ENCODE measurements at places on chromosomes 2 and 18.

- DNase-seq, result no peak
Measured at GRCh38 chr18:35028536-35028935, 12.7 kb upstream of the MAPRE2 start.

DNA sequence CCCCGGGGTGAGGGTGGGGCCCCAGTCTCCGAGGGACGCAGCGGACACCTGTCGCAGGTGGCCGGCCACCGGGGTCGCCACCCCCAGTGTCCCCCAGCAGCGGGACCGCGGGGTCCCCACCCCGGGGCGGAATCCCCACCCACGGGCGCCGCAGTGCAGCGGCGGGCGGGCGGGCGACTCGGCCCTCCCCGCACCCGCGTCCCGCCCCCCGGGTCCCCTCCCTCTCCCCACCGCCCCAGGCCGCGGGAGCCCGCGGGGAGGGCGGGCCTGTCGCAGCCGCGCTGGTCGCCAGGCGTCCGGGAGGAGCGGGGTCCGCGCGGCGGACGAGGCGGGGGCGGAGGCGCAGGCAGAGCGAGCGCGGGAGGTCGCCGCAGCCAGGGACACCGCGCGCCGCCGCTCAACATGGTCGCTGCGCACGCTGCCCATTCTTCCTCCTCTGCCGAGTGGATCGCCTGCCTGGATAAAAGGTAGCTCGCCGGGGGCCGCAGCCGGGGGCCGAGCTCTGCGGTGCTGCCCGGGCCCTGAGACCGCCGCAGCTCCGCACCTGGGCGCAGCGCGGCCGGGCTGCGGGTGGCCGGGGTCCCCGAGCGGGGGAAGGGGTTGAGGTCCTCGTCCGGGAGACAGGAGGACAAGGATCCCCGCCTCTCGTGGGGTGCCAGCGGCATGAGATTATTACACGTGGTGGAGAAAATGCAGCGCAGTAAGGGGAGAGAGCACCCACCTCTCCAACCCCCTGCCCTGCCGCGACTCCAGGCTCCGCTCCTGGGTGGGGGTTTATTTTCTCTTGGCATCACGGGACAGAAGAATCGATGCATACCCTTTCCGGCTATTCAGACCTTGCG is at the start of gene RAPGEF4:
RAPGEF4 (plus strand) TSS at position 264 of the 842 bp plus-strand sequence; CDS start at position 403, 139 bp downstream.
- DNase-seq, result no peak

- peak; percentile 94 for DNase-seq
Measured at GRCh38 chr18:395456-396250, 104.8 kb downstream of the COLEC12 start.

DNA sequence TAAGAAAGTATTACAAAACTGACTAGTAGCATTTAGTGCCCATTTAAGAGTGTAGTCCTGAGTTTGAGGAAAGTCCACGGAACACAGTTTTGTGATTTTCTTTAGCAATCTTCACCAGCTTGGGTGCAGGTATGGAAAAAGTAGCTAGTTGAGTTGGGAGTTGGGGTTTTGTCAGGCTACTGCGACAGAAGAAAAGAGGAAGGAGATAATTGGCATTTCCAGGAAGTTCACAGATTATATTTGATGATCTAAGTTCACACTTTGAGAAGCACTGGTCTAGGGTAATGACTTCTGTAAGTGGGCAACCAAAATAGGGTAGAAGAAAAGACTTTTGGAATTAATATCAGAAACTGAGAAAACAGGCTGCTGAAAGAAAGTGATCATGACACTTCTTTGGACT is 52.1 kb downstream of the VIL1 start:
- DNase-seq, result no peak

DNA sequence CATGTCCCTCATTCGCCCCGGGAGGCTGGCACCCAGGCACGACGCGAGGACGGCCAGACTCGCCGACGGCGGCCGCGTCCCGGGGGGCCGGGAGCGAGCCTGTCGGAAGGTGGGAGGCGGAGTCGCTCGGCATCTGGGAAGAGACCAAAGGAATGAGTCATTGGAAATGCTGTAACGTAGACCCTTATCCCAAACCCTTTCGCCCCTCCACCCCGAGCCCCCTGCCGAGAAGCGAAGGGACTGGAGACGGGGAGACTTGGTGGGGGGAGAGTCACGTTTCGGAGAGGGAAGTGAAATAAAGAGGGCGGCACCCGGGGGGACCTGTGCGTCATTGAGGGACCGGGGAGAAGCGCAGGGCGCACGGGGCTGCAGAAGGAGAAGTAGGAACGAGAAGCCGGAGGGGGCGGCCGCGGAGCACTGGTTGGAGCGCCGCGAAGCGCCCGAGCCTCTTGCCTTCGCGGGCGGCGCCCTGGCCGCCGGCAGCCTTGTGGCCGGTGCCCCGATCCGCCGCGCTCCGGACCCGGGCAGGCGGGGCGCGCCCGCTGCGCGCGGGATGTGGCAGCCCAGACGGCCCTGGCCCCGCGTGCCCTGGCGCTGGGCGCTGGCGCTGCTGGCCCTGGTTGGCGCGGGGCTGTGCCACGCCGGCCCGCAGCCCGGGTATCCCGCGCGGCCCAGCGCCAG is at the start of gene EMILIN2:
EMILIN2 (plus strand) TSS at position 371 of the 681 bp plus-strand sequence; CDS start at position 554, 183 bp downstream.
- no peak for DNase-seq

DNA sequence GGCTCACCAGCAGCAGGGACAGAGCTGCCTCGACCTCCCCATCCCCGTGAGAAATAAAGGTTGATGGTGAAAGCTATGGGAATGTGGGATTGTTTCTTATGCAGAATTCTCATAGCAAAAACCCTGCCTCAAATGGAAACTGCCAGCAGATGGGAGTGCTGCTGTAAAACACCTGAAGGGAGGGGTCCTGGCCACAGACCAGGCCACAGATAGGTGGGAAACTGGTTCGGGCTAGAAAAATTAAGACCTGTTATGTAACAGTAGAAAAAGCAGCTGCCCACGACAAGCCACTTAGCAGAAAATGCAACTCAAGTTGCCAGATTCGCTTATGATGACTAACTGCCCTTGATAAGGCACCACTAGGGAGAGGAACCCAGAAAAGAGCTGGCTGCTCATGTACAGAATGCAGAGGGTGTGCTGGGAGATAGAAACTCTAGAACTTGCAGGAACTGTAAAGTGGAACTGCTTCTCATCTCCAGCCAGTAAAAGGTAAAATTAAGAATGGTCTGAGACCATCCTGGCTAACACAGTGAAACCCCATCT is 114.5 kb upstream of the SALL3 start:
- no peak for DNase-seq

- no peak for DNase-seq
Measured at GRCh38 chr2:120736202-120736623, 545 bp downstream of the GLI2 start.

DNA sequence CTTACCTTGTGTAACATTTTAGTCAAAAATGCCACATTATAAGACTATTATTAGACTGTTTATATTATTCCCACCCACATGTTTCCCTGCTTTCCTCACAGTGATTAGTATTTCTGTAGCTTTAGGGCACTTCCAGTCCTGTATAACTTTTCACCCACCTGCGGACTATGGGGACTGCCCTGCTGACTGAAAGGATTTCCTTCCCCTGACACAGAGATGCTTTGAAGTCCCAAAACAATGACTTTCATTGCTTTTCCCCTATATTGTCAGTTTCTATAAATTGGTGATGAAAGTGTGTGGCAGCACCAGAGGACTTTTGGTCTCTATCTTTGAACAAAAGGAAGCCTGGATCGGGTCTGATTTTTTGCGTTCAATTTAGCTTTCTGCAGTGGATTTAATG is 59.0 kb upstream of the OTX1 start:
- DNase-seq, result no peak

DNA sequence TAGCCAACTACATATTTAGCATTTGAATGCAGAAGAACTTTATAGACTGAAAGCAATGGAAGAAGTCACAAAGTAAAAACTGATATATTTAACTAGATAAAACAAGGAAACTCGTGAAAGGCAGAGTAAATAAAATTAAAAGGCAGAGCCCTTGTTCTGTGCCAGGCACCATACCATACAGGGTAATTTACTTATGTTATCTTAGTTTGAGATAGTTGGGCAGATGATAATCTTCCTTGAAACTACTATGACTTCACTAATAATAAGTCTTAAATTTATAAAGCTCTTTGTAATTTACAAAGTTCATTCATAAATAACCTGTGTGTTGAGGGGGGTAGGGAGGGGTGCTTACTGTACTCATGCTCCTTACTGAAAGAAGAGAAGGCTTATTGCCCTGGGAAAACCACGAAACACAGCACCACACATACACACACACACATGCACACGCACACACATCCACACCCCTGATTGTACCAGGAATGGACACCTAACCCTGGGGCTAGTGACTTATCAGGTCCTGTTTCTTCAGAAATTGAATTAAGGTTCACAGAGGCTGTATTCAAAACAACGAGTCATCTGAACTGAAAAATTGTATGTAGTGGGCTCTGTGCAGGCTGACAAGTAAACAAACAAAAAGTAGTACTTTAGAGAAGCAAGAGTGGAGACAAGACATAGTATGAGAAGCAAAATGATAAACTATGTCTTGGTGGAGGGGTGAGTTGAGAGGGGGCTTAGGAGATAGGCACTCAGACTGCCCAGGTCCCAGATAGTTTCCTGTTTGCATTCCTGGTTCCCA is 38.1 kb downstream of the AGFG1 start:
- no peak for DNase-seq

DNA sequence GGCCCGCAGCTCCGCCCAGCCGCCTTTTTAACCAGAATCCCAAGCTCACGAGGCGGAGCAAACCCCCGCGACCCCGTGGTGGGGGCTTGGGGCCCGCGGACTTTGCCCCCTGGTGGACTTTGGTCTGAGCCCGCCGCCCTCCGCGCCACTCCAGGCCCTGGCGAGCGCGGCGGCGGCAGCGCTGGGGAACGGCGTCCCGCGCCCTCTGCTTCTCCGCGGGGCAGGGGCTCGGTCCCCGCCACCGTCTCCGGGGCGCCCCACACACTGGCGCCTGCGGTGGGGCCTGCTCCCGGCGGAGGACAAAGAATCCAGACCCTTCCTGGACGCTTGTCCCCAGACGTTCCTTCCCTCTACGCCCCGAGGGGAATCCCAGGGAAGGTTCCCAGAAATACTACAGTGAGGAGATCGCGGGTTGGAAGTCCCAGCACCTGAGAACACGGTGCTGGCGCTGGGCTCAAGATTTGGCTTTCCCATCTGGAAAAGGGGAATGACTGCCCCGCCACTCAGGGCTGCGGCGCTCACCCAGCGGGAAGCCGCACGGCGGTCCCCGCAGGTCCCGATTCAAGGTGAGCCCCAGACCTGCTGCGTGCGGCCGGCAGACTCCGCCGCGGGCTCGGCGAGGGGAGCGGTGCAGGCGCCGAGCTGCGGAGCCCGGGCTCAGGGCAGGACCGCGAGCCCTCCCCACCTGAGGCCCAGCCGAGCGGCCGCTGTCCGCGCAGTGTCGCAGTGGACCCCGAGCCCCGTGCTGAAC is at the start of gene HAAO:
HAAO (minus strand) TSS at position 1 of the 751 bp plus-strand sequence. CDS start 47 bp downstream, outside the sequence.
- DNase-seq, result no peak

- no peak for DNase-seq
Measured at GRCh38 chr2:234335661-234336228, 161.1 kb downstream of the ARL4C start.

GRCh38 chr2:116145031-116145430 is 1669.5 kb upstream of the DDX18 start:
- DNase-seq, result no peak

- no peak for DNase-seq
Measured at GRCh38 chr2:171592036-171592555, 69.8 kb downstream of the CYBRD1 start.

- DNase-seq, result peak; percentile 97
Measured at GRCh38 chr2:33069894-33070651, 123.3 kb downstream of the LTBP1 start.

DNA sequence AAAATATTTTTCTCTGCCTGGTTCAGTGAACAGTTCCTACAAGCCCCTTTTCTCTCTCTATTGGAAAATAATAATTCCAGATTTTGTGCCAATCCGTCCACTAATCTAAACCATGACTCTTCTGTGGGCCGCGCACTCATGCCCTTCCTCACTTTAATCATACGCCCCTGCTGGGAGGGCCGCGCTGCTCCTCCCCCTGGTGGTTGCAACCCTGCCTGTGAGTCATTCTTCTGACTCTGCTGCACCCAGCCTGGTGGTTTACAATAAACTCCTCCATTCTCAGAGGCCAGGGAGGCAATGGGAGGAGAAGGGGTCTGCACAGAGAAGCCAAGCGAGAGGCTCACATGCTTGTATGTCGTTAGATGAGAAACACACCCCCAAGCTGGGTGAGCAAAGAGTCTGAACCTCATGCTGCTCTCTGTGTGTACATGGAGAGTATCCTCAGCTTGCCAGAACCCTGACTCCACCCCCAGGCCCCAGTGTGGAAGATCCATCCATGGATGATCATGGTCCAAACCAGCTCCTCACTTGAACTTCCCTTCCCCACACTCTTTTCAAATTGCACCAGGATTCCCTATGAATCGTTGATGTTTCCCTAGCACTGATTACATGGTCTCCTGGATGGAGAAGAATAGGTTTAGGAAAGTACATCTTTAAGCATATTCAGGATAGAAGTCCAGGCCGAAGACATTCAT is 228.9 kb downstream of the ANKRD30B start:
- DNase-seq, result peak; percentile 45

DNA sequence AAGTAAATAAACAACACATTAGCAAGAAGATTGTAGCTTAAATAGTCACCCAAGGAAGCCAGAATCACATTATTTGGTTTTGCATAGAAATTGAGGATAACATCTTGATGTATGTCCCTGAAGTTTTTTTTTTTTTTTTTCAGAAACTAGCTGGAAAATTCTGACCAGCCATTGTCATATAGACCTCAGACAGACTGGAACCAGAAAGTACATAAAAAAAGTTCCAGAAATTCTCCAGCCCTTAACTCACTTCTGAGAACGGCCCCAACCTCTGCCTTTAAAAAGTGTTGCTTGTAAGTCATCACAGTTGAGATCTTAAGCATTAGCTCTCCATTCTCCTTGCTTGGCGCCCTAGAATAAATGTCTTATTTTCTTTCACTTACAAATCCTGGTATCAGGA is 350.5 kb downstream of the CCDC85A start:
- DNase-seq, result peak; percentile 23
